DND-41 (cell line): ENCODE measurements at places on chromosomes 4 and X.
A peak's percentile ranks its signal among the peaks of the same experiment; 100 is the strongest.

GRCh38 chrX:18424482-18425198 is 768 bp upstream of the CDKL5 start:
- DNase-seq = peak; percentile 39

DNA sequence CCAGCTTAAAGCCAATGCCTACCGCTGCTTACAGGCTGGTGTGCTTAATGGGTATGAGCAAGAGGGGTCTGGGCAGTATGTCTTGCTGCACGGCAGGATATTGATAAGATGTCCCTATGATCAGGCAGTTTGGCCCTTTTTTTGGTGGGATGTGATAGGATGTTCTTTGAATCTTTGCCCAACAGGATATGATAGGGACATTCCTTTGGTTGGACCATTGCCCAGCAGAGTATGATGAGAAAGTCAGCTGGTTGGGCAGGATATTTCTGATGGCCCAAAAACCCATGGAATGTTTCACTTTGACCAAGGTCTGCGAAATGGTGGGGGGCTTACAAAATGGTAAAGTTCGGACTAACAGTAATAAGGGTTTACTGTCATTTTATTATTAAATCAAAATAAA is 1060.6 kb downstream of the STIM2 start:
- DNase-seq = no peak

GRCh38 chrX:38923451-38923969 is 122.3 kb downstream of the MID1IP1 start:
- no peak for DNase-seq

- DNase-seq = no peak
These were observed 25.6 kb downstream of the NR0B1 start for GRCh38 chrX:30283456-30284200.

- no peak for DNase-seq
These were observed at the start of gene PLS3 for GRCh38 chrX:115560978-115561604. Gene PLS3, plus strand, starts transcription at chrX:115561174. Its CDS starts 49,077 bp downstream, at chrX:115610251.

- DNase-seq = no peak
These were observed 525.5 kb upstream of the ZFP42 start for GRCh38 chr4:187470061-187470460.

GRCh38 chr4:126661194-126661593 is 971.6 kb upstream of the INTU start:
- DNase-seq = no peak

DNA sequence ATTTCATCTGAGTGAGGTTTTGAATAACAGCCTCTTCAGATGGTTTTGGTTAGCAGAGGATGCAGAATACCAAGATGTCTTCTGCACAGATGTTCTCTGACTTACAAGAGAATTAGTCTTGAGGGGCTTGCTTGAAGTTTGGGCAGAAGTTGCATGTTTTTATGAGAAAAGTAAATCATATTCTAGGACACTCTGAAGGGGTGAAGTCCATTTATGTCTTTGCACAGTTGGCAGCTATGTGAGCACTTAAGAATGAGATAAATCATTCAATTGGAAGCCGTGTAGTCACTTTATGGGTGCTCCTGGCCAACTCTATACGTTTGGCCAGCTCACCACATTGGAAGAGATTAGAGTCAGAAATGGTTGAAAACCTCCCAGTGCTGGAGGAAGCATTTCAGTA is 252.7 kb upstream of the KCNIP4 start:
- DNase-seq = no peak

DNA sequence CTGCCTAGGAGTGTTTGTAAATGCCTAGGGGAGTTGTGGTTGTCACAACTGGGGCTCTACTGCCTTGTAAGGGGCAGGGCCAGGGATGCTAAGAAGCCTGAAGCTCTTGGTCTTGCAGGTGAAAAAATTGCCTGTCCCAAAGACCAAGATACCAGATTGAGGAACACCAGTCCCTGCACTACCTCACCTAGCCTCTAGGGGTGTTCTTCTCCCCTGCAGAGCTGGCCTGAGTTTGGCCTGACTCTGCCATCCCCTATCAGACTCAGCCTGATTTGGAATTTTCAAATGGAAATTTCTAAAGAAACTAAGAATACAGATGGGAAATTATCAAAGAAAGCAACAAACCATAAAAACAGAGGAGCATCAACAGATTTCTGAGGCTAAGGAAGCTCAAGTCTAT is 90.4 kb downstream of the ZC4H2 start:
- DNase-seq = no peak

- DNase-seq = peak; percentile 89
These were observed 68.4 kb downstream of the RHOH start for GRCh38 chr4:40264995-40265909.
